ENCODE measurements at places on chromosomes 2 and 18.

DNA sequence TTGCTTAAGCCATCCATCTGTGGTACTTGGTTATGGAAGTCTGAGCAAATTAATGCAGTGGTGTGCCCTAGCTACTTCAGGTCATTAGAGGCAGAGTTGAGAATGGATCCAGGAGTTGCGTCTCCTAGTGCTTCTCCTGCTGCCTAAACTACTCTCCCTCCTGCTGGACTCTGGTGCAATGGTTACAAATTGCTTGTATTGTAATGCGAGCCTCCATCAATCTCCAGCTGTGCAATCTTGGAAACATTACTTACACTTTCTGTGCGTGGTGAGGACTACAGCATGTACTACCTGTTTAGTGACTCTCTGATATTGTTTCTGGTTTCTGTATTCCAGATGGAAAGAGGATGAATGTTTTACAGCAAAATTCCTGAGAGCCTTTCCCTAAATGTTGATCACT is 119.0 kb upstream of the CYRIA start:
- DNase-seq, result no peak

DNA sequence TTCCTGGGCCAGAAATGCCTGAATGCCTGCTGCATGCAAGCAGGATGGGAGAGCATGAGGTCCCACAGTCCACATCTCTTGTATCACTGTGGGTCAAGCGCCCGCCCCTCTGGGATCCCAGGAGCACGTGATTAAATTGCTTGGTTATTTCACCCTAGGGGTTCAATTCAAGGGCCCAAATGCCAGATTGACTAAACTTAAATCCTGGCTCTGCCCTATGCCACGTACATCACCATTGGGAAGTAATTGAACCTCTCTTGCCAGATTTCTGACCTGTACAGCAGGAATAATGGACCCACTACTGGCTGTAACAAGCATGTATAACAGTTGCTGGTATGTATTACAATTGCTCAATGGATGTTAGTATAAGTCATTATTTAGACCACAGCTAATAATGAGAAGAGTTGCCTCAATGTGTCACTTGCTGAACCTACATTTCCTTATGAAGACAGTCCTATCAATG is 19.9 kb downstream of the FHL2 start:
- DNase-seq, result no peak

DNA sequence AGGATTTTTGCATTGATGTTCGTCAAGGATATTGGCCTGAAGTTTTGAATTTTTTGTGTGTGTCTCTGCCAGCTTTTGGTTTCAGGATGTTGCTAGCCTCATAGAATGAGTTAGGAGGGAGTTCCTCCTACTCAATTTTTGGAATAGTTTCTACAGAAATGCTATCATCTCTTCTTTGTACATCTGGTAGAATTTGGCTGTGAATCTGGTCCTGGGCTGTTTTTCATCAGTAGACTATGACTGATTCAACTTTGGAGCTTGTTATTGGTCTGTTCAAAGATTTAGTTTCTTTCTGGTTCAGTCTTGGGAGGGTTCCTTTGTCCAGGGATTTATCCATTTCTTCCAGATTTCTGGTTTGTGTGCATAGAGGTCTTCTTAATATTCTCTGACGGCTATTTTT is 166.7 kb downstream of the ST6GAL2 start:
- no peak for DNase-seq

DNA sequence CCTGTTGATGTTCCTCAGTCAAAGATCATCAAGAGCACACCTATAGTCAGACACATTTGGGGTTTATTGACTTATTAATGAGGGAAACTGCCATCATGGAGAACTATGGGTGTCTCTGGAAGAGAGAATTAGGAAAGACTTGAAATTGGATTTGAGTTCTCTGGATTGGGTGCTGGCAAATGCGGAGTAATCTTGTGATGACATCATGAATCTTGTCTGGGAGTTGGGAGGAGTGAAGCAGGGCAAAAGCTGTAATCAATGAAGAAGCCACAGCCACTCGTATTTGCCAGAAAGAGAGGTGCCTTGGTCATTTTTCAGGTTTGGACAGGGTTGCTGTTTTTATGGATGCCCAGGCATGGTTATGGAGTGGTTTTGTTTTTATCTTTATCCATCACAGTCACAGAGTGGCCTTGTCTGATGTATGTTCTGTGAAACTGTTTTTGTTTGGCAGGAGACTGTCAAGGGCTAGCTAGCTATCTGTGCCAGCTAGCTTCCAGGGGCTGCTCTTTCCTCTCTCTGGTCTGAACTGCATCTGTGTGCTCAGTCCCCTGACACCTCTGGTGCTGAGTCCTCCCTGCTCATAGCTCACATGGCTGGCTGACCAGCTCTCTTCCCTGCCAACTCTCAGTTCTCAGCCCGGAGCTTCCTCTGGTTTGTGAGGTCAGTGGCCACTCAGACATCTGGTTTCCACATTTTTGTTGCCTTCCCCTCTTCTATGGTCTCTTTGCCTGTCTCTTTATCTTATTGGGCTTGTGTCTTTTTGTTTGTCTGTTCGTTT is 193.4 kb upstream of the RMP24 start:
- DNase-seq, result no peak

DNA sequence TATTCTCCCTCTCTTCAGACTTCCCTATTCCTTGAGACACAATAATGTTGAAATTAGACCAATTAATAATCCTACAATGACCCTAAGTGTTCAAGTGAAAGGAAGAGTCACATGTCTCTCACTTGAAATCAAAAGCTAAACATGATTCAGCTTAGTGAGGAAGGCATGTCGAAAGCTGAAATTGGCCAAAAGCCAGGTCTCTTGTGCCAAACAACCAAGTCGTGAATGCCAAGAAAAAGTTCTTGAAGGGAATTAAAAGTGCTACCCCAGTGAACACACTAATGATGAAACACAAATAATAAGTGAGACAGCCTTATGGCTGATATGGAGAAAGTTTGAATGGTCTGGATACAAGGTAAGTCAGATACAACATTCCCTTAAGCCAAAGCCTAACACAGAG is 115.4 kb downstream of the PXDN start:
- no peak for DNase-seq

DNA sequence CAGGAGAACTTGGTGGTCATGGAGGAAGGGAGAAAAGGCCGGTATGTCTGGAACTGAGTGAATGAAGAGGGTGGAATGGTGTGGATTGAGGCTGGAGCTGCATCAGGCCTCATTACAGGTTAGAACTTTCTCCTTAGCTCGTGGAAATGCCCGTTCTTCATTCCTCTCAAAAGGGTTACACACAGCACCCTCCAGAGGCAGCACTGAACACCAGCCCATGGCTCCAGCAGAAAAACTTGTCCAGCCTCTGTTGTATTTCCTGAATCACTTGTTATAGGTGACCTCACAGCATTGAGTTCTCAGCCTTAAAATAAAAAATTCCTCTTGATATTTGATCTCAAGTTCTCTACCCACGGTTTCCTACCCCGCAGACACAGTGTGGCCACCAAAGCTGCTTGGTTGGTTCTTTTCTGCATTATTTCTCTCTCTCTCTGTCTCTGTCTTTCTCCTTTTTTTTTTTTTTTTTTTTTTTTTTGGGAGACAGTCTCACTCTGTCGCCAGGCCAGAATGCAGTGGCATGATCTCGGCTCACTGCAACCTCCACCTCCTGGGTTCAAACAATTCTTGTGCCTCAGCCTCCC is 89.6 kb downstream of the ITGB1BP1 start:
- DNase-seq, result no peak

- no peak for DNase-seq
Observed at GRCh38 chr2:225091336-225091735, 49.1 kb upstream of the DOCK10 start.

- DNase-seq, result peak; percentile 89
Observed at GRCh38 chr2:203804070-203804469, 63.5 kb upstream of the CTLA4 start.

DNA sequence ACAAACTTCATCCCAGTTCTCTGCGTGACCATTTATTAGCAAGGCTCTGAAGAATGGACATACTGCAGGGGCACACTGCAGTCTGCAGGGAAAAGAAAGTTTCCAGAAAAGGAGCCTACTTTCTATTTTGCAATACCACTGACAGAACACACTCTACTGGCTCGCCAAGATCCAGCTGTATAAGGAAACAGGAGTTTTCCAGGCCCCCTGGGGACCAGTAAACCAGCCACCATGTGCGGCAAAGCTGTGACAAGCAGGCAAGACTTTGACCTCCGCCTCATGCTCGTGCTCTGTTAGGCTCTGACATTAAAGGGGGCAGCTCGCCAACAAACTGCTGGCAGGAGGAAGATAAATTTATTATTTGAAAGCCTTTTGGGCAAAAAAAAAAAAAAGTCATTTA is 67.3 kb downstream of the CCBE1 start:
- no peak for DNase-seq

GRCh38 chr18:32450026-32450691 is 20.5 kb downstream of the GAREM1 start:
- DNase-seq, result no peak

DNA sequence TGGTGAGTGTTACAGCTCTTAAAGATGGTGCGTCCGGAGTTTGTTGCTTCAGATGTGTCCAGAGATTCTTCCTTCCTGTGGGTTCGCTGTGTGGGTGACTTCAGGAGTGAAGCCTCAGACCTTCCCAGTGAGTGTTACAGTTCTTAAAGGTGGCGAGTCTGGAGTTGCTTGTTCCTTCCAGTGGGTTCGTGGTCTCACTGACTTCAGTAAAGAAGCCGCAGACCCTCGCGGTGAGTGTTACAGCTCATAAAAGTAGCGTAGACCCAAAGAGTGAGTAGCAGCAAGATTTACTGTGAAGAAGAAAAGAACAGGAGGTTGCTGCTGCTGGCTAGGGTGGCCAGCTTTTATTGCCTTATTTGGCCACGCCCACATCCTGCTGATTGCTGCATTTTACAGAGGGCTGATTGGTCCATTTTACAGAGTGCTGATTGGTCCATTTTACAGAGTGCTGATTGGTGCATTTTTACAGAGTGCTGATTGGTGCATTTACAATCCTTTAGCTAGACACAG is 34.0 kb upstream of the SPTBN1 start:
- DNase-seq, result no peak

DNA sequence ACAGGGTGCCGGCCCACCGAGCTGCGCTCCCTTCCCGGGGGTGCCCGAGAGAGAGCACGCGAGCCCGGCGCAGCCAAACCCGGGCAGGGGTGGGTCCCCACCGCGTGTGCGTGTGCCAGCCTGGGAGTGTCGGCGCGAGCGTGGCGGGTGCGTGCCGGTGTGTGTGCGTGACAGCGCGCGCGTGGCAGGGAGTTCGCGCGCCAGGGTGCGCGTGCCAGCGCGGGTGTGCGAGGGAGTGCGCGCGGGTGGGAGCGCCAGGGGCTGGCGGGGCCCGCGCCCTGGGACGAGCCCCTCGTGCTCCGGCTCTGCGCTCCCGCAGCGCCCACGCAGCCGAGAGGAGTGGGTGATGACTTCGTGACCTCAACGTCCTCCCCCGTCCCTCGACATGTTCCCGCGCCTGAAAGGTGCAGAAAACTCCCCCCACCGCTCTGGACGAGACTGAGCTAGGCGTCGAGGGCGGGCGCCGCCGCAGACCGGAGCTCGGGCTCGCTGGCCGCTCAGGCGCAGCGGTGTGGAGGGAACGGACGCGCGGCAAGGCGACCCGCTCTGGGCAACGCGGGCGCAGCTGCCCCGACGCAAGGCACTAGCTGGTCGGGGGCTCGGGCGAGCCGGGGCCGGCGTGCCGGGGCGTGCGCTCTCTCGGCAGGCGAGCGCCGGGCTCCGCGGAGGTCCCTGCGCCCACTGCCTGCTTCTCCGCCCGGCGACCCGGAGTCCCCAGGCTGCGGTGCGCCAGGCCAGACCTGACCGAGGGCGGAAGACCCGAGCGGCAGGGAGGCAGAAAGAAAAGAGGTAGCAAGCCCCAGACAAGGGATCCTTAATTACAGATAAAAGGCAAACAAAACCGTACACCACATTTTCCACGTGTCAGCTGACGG is 582.8 kb downstream of the ZEB2 start:
- DNase-seq, result no peak

GRCh38 chr2:95333888-95334338 is 36.8 kb downstream of the KCNIP3 start:
- peak; percentile 87 for DNase-seq

GRCh38 chr2:64283641-64284361 is 139.6 kb upstream of the PELI1 start:
- no peak for DNase-seq

DNA sequence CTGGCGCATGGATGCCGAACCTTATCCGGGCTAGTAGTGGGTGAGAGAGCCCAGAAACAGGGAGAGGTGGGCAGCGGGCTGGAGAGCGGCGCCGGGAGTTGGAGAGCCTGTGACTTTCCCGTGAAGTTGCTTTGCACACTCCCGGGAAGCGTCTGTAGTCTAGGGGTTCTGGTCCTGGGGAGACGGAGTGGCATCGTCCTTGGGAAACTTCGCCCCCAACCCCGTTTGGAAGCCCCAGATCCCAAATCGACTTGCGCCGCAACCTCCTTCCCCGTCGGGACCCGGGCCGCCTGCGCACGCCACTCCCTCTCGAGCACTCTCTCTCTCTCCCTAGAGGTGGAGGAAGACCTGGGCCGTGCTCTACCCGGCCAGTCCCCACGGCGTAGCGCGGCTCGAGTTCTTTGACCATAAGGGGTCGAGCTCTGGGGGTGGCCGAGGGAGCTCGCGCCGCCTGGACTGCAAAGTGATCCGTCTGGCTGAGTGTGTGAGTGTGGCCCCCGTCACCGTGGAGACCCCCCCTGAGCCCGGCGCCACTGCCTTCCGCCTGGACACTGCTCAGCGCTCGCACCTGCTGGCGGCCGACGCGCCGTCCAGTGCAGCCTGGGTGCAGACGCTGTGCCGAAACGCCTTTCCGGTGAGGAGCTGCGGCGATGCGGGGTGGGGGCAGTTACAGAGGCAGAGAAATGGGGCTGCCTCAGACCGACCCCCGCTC is 456 bp downstream of the DOK1 start:
- DNase-seq, result no peak

GRCh38 chr18:56884511-56884910 is 233.4 kb downstream of the WDR7 start:
- DNase-seq, result no peak

GRCh38 chr18:154151-154550 is 4.2 kb upstream of the USP14 start:
- DNase-seq, result no peak

DNA sequence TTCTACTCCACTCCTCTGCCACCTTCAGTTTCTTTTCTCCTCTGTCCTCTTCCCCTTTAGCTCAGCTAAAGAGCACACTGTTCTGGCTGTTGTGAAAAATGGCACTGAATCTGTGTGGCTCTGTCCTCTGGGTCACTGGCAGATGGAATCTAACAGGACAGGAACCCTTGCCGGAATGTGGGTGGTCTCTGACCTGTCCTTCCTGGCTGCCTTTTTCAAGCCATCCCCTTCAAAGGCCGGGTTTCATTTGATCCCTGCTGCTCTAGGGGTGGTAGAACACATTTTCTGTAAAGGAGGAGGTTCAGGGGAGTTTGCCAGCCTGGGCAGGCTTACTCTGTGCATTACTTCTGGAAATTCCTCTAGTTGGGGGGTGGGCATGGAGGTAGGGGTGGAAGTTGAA is 29.9 kb downstream of the MTCL1 start:
- no peak for DNase-seq

DNA sequence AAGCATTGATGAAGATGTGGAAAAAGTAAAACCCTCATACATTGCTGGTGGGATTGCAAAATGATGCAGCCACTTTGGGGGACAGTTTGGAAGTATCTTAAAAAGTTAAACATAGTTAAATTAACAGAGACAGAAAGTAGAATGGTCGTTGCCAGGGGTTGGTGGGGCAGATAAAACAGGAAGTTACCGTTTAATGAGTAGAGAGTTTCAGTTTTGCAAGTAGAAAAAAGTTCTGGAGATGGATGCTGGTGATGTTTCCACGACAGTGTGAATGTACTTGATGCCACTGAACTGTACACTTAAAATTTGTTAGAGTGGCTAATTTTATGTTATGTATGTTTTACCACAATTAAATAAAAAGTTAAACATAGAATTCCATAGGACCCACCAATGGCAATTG is 44.5 kb upstream of the EGR4 start:
- DNase-seq, result no peak

- DNase-seq, result no peak
Observed at GRCh38 chr2:45859682-45860081, 208.2 kb downstream of the PRKCE start.

Measured in AG09319 (cell line).